ENCODE measurements at places on chromosomes 11 and 22.

DNA sequence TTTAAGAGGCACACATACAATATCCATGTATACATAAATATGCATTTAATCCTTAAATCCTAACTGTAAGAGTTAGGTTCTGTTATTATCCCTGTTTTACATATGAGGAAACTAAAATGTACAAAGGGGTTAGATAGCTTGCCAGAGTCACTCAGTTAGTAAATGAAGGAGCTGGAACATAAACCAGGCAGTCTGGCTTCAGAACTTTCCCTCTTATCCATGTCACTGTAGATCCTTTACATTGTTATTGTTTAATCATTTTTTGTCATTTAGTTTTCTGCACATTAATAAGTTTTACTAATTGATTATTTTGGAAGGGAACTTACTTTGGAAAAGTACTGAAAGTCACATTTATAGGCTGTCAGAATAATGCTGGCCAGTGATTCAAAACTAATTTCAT lies 282.4 kb downstream of the TMEM135 start:
- DNase-seq: no peak

- no peak for DNase-seq
Observed at GRCh38 chr11:68961245-68961644, 19.5 kb downstream of the MRGPRD start.

- DNase-seq: no peak
Observed at GRCh38 chr11:69971741-69972140, 106.4 kb upstream of the ANO1 start.

DNA sequence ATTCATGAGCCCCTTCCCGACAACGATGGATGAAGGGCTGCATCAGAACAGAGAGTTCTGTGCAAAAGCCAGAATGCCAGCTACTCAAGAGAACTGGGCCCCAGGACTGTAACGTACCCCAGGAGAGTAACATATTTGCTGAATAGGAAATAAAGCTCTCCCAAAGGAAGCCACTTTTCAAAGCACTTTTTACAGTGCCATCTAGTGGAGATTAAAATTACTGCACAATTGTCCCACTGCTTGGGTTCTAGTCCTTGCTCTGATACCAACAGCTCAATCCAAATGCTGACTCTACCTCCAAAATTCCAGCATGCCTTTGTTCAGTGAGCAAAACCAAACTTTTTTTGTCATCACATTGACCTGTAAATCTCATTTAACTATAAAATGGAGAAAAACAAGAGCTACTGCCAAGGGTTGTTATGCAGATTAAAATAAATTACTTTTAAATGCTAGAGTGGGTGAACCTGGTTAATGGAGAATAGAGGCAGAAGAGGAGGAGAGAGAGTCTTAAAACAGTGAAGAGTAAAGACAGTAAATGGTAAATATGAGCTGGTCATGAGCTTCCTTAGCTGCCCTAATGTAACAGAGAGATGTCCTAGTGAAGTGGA lies 87.6 kb upstream of the FSHB start:
- no peak for DNase-seq

DNA sequence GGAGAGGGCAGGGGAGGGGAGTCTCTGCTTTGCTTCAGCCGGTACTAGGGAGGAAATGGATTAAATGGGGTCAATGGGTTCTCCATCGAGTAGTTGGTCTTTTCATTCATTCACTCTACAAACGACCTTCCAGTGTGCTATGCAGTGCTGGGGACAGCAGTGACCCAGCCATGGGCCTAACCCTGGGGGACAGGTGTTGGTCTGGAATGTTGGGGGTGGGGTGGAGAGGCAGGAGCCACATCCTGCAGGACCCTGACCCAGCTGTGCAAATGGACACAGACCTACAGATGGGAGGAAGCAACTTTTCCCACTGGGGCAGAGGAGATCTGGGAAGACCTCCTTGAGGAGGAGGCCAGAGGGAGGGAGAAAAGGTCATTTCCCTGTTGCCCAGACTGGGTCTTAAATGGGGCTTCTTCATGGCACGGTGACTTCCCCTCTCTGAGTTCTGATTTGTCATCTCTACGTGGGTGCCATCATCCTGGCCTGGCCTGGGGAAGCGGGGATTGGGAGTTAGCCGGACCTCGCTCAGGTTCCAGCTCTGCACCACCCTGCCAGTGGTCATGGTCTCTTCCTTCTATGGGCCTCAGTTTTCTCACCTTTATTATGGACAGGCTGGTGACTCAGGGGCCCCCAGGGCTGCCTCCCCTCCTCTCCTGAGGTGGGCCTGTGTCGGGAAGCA lies 2.0 kb downstream of the CYTH4 start:
- DNase-seq: no peak

DNA sequence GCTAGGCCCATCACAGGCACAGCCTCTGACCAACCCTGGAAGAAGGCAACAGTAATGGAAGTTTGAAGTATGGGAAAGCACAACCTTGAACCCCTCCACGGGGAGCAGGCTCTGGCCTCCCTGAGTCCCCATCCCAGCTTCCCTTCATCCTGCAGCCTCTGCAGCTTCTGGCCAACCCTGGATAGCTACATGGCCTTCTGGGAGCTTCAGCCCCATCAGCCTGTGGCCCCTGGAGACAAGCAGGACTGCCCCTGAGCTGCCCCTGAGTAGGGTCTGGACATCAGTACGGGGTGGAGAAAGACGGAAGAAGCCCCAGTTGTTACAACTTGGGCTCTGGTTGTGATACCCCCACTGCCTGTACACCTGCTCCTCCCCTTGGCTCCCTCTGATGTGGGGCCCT lies 113.8 kb upstream of the CD82 start:
- no peak for DNase-seq

DNA sequence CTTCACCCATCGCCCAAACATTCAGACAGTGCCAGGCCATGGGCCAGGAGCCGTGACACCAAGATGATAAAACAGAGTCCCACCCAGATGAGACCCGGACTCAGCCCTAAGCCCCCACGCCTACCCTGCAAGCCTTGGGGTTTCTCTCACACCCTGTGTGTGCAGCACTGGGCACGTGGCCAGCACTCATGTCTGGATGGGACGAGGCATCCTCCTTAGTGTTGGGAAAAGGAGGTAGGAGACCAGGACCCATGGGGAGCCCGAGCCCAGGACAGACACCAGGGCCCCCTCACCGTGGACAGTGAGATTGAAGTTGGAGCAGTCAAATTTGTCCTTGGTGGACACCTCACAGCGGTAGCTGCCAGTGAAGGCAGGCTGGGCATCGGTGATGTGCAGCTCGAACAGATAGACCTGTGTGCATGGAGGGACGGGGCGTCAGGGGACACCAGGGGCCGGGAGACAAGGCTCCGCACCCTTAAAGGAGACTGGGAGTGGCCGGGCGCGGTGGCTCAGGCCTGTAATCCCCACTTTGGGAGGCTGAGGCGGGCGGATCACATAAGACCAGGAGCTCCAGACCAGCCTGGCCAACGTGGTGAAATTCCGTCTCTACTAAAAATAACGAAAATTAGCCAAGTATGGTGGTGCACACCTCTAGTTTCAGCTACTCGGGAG lies 4.2 kb downstream of the MYBPC3 start:
- DNase-seq: no peak
